ENCODE measurements at places on chromosomes 3 and 15.

GRCh38 chr3:71056327-71056726, 527.2 kb downstream of the FOXP1 start:
- no peak for DNase-seq

GRCh38 chr15:64006642-64007041, 39.6 kb downstream of the DAPK2 start:
- DNase-seq, result no peak

- DNase-seq, result no peak
These were observed 28.4 kb upstream of the ADAMTS9 start for GRCh38 chr3:64716110-64716710.

GRCh38 chr3:37225481-37225880, 51.1 kb upstream of the LRRFIP2 start:
- no peak for DNase-seq

GRCh38 chr15:42832576-42832975, 88.0 kb downstream of the TTBK2 start:
- DNase-seq, result no peak

DNA sequence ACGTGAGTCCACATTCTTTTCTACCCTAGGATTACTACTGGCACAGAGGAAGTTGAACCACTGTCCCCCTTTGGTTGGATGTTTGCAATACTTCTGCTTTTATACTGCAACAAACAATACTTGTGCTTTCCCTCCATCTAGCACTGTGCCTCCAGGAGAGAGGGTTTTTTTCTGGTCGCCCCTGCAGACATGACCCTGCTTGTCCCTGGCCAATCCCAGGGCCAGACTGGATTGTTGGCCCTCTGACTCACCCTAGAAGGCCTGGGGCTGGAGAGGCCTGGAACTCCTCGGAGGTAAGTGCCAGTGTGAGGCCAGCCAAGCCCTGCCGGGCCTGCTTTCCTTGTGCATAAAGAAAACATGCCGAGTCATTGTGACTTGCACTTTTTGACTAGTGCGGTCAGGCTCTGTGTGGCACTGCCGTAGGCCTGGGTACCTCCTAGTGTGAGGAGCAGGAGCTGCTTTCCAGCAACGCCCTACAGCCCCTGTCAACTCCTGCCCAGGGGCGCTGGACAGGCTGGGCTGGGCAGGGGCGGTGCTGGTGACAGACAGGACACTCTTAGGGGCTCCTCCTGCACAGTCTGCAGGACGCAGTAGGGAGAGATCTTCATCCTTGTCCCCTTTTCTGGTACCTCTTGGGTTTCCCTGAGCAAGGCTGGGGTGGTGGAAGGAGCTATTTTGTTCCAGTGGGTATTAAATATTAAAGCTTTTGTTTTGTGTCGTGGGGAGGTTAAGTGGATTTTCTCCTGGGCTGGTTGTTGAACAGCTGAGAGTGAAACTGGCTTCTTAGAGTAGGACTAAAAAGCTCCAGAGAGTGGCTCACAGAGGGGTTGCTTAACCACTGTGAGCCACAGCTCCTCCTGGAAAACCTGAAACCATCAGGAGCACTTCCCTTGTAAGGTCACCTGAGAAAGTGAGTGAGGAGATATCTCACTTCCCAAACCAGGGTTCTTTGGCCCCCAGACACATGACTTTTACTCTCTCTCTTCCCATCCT, 14.4 kb upstream of the TKT start:
- DNase-seq, result no peak

- no peak for DNase-seq
These were observed 31.1 kb downstream of the SERP1 start for GRCh38 chr3:150515210-150515609.

GRCh38 chr3:244041-244440, 47.5 kb downstream of the CHL1 start:
- no peak for DNase-seq

DNA sequence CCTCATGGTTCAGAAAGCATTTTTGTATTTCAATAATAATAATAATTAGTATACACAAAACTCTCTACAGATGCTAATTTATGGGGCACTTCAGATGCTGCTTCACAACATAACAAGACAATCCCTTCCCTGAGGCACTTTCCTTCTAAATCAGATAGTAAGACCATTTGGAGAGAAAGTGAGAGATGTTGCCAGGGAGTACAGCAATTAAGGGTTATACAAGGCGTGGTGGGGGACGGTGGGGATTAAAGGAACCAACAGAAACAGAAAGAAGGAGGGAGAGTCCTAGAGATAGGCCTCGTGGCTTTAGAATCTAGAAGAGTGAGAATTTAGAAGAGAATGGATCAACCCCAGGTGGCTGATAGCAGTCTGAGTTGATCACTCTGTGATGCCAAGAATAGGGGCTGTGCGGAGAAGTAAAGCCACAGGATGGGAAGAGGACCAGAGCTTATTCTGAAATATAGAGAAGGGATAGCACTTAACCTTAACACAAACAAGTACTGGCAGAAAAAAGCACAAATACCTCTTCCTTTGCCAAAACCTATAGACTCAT, 76.9 kb downstream of the ETFA start:
- DNase-seq, result no peak

GRCh38 chr3:124269619-124270018, 277.7 kb upstream of the ROPN1 start:
- no peak for DNase-seq

- no peak for DNase-seq
These were observed 52.4 kb upstream of the GNB4 start for GRCh38 chr3:179503640-179504039.

- no peak for DNase-seq
These were observed 55.9 kb upstream of the NR2C2 start for GRCh38 chr3:14891135-14892132.

- DNase-seq, result no peak
These were observed 121.9 kb downstream of the CDIN1 start for GRCh38 chr15:36701336-36701735.

DNA sequence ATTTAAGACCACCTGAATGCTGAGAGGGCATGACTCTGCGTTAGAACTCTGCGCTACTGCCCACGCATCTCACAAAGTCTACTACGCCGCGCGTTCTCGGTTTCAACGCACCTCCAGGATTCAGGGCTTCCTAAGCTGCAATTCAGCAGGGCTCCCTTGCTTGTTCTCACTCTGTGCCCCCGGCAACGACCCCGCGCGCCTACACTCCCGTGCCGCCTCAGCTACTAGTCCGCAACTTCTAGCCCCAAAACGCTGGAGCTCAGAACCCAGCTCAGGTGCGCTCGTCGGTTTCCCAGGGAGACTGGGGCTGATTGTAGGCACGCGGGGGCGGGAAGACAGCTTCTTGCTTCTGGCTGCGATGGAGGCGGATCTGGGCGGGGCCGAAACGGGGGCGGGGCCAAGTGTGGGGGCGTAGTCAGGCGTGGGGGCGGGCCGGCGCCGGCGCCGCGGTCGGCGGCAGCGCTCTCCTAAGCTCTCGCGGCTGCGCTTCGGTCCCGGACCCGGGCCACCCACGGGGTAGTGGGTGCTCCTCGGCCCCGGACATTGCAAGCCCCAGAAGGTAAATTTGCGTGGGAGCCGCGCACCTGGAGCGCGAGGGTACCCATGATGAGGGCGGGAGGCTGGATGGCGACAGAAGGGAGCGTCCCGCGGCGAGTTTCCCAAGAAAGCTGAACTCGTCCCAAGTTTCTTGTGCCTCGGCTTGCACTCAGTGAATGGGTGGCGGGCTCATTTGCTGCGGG, at the start of gene ARHGEF26:
ARHGEF26 (plus strand) TSS at position 430 of the 740 bp plus-strand sequence. CDS start 603 bp downstream, outside the sequence.
- DNase-seq, result peak; percentile 26

GRCh38 chr3:192382861-192383260, 344.5 kb downstream of the FGF12 start:
- no peak for DNase-seq

- DNase-seq, result no peak
These were observed 64.6 kb downstream of the TPRG1 start for GRCh38 chr3:189236352-189236751.

DNA sequence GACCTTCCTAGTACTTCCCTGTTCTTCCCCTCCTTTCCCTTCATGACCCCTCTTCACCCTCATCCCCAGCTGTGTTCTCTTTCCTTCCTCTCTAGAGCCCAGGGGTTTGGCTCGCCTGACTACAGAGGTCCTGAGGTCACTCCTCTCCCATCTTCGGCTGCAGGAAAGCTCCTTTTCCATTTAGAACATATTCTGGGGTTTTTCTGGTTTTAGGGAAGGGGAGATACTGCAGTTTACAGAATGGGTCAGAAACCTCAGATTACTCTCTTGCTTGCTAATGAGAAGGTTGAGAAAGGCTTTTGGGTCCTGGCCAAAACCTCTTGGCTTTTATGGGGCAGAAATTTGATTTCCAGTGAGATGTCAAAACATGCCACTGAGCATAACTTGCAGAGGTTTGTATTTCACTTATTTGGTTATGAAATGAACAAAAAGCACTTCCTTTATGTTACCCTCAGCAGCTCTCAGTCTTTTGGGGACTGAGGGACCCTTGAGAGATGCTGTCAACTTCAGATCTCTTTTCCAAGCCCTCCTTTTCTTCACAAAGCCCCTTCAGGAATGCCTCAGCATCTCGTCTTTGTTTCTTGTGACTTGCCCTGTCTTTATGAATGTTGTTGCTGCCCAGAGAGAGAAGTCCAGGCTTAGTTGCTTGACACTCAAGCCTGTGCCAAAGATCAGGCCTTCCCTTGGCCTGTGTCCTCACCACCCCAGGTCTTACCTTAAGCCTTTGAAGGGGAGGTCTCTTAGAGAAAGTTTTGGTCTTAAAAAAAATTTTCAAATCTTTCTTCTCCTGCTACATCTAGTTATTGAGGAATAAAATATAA, 121.7 kb upstream of the TPM1 start:
- no peak for DNase-seq

DNA sequence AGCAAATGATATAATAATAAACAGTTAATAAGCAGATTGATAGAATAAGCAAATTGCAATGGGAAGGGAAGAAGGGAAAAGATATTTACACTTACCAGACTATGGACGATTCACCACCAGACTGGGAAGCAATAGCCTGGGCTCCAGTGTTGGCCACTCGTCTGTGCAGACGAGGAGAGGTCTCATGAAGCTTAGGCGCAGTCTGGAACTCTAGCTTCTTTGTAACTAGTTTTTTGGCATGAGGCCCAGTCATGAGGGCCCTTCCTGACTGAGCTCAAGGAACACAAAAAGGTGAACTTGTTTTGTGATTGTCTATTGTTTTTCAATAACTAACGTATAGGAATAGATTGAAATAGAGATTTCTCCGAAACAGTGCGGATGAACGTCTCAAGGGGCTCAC, 63.3 kb upstream of the GATM start:
- no peak for DNase-seq

GRCh38 chr15:48965972-48966371, 2.3 kb upstream of the SHC4 start:
- no peak for DNase-seq

DNA sequence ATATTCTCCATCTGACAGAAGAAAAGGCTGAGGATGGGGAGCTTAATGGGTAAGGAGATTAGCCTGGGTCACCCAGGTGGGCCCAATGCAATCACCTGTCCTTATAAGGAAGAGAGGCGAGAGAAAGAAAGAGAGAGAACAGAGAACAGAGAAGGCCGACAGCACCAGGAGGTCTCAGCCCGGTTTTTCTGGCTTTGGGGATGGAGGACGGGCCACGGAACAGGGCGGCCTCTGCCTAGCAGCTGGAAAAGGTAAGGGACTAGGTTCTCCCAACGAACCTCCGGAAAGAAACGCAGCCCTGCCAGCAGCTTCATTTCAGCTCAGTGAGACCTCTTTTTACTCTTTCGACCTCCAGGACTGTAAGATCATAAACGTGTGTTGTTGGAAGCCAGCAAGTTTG, 196.0 kb upstream of the LYSMD4 start:
- DNase-seq, result no peak

- no peak for DNase-seq
These were observed 35.6 kb downstream of the MAP1A start for GRCh38 chr15:43552986-43553385.

- DNase-seq, result no peak
These were observed 29.5 kb upstream of the LCTL start for GRCh38 chr15:66595332-66595731.

DNA sequence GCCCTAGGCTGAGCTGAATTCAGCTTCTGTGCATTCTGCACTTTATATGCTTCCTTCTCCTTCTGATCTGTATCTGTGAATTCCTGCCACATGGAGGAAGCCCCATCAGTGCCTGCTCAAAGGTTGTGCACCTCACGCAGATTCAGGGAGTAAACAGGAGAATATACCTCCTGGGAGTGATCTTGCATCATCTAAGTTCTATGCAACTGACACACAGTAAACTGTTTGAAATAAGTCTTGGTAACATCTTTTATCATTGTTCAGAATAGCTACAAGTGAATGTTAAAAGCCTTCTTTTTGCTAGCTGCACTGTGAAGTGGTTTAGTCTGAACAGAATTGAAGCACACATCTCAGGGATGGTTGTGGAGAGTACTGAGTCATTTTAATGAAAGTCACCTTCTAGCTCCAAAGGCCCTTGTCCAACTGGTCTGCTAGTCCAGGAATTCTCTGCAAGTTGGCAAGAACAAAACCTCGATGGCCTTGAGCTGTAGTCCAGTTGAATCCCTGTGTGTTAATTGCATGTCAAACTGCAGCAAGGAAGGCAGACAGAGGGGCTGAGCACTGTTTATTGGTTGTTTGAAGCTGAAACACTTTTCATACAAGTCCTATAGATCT, 215.0 kb downstream of the WNT5A start:
- DNase-seq, result no peak

GRCh38 chr3:63631670-63632069, 20.8 kb upstream of the SNTN start:
- no peak for DNase-seq

GRCh38 chr3:183515968-183516851, 39.3 kb downstream of the KLHL6 start:
- DNase-seq, result no peak

DNA sequence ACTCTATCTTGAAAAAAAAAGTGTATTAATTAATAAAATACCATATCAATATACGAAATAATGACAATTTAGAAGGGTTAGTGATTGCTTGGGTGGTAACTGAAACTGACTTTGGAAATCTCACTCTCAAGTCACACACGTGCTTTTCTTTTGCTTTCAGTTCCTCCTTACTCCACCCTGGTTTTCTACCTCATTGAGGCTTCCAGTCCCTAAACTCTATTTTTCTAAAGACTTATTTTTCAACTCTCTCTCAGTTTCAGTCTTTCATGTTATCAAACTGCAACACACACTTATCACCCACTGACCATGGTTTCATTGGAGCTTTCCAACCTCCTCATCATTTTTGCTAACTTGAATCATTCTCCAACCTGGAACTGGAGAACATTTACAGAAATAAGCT, 23.5 kb downstream of the IL12A start:
- no peak for DNase-seq

- no peak for DNase-seq
These were observed 37.3 kb downstream of the BSN start for GRCh38 chr3:49591615-49592014.

DNA sequence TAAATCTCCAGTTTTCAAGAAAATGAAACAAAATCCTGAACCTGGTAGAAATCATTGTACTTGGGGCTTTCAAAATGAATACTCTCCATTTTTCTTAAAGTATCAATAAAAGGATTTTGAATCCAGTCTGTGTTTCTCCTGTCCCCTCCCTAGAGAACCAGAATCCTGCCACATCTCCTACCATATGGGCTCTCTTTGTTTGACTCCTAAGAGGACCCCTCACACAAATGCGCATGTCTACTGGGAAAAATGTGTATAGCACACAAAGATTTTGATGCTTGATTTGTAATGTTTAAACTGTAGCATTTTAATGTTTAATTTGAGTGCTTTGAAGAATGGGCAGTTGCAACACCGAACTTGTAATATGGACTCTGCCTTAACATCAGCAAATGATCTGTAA, 25.9 kb downstream of the LRRC3B start:
- DNase-seq, result no peak
